DND-41 (cell line): ENCODE measurements at places on chromosomes 5 and 9.

DNA sequence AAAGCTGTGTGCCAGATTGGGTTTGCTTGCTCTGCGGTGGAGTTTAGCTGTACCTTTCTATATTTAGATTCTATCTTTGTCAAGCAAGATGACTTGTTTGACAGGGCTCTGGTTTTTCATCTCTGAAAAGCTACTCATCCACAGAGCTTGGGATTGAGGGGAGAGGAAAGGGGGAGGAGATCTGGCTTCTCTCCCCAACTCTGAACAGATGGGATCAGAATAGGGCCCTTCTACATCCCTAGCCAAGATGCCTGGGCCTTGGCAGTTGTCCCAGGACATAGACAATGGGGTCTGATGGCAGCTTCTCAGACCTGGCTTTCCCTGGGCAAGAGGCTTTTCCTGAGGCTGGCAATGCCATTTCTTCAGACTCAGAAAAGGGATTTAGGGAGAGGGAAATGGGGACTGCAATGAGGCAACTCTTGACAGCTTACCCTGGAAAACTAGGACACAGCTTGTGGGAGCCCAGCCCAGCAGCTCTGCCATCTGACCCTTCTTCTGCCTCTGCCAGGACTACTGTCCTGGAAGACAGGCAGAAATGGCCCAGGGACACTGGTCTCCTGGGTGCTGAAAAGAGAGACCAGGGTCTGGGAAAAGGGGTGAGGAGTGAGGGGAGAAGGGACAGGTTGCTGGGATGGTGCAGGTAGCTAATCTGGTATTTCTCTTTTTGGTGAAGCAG, 50.2 kb upstream of the ASTN2 start:
- no peaks in the 10 kb centered on the region for H3K36me3 ChIP-seq
- no peak for DNase-seq
- H3K27me3 ChIP-seq: no peaks in the 10 kb centered on the region
- no peak overlapping the region for H3K27ac ChIP-seq

DNA sequence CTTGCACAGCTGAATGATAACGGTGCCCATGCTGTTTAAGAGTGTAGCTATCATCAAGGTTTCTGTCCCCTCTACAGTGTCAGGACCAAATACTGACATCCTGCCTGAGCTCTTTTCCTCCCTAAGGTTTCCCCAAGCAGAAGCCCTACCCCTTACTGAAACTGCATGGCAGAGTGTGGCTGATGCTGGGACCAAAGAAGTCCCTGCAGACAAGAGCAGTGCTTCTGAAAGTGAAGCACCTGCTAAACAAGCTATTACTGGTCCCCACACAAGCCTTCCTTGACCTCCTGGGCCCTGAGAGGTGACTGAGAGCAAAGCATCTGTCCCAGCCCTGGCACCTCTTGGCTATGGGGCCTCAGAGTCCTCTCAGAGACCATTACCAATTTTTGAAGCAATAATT, 56.1 kb downstream of the CFAP90 start:
- no peaks in the 10 kb centered on the region for H3K36me3 ChIP-seq
- H3K4me1 ChIP-seq: no peaks in the 10 kb centered on the region
- no peak for DNase-seq

DNA sequence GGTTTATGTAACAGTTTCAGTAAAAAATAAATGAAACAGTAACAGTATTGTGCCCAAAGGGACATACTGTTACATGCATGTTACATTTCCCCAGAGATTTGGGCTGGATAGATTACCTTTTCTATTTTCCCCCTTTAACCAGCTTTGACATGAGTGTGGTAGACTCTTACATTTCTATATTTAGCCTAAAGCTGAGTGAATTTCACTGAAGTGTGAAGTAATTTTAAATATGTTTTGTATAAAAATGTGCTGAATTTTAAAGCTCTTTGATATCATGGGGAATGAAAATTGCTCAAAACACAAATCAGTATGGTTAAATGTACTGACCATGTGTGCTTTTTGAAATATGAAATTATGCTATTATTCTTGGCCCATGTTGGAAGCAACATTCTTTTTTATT, 122.3 kb upstream of the CDH10 start:
- no peaks in the 10 kb centered on the region for H3K4me1 ChIP-seq
- H3K27me3 ChIP-seq: no peaks in the 10 kb centered on the region
- H3K4me3 ChIP-seq: no peak overlapping the region
- DNase-seq: no peak
- no peak overlapping the region for H3K27ac ChIP-seq
- no peaks in the 10 kb centered on the region for H3K36me3 ChIP-seq

GRCh38 chr9:126806336-126806735, 1.5 kb downstream of the ZBTB43 start:
- H3K4me3 ChIP-seq: peak overlapping the region; percentile 92
- DNase-seq: no peak
- H3K27me3 ChIP-seq: no peaks in the 10 kb centered on the region
- H3K4me1 ChIP-seq: peaks cover 33% of the 10 kb centered on the region

DNA sequence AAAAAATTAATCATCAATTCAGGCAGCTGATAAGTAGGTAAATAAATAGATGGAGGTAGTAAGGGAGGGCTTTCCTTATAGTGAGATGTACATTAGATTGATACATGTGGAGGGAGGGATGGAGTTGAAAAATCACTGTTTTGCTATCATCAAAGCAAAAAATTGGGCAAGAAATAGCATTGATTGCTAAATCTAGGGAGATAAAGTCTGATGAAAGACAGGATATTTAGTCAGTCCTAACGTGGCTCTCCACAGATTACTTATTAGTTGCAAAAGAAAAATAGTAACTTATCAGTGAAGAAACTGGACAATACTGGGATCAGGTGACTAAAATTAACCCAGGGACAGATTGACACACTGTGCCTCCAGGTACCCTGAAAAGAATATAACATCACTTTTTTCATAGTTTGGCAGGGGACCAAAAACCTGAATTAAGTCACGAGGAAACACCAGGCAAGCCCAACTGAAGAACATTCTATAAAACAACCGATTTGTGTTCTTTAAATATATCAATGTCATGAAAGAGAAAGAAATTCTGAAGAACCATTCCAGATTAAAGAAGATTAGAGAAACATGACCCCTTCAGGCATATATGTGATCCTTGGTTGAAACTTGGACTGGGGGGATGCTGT, 27.1 kb upstream of the GOLPH3 start:
- no peaks in the 10 kb centered on the region for H3K27me3 ChIP-seq
- no peak for DNase-seq
- no peak overlapping the region for H3K4me3 ChIP-seq
- H3K36me3 ChIP-seq: no peaks in the 10 kb centered on the region
- H3K4me1 ChIP-seq: no peaks in the 10 kb centered on the region
- no peak overlapping the region for H3K27ac ChIP-seq

- DNase-seq: no peak
- H3K27me3 ChIP-seq: peaks cover 4% of the 10 kb centered on the region
- no peak overlapping the region for H3K4me3 ChIP-seq
- H3K4me1 ChIP-seq: no peaks in the 10 kb centered on the region
Observed at GRCh38 chr9:131019388-131020239, 10.6 kb downstream of the LAMC3 start.

- no peaks in the 10 kb centered on the region for H3K27me3 ChIP-seq
- H3K36me3 ChIP-seq: no peaks in the 10 kb centered on the region
- no peak overlapping the region for H3K4me3 ChIP-seq
Observed at GRCh38 chr9:78493166-78493742, 196.3 kb downstream of the PSAT1 start.

DNA sequence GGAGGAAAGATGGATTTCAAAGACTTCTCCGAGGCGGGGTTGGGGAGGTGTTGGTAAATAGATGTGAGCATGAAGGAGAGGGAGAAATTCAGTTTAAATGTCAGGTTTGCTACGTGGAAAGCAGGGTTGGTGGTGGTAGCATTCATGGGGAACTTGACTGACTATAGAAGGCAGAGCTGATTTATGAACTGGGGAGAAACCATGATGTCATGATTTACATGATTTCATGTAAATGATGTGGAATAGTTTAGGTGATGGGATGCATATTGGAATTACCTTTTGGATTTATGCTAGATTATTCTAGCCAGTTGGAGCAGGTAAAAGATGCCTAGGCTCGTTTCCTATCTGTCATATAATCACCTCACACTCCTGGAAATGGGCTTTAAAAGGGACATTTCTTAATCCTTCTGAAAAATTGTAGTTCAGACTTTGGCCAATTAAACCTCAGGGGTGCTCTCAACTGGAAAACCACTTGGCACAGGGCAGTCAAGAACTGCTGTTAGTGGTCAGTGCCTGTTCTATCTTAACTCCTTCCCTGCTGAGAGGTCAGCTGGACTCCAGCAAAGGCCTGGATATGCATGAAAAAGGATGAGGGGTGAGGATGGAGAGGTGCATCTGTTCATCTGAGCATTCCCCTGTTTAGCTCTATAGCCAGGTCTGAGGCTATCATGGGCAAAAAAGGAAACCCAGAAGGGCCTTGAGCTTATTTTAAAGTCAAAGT, 50.1 kb upstream of the BASP1 start:
- no peaks in the 10 kb centered on the region for H3K27me3 ChIP-seq
- no peaks in the 10 kb centered on the region for H3K36me3 ChIP-seq
- no peak overlapping the region for H3K27ac ChIP-seq
- no peak for DNase-seq

DNA sequence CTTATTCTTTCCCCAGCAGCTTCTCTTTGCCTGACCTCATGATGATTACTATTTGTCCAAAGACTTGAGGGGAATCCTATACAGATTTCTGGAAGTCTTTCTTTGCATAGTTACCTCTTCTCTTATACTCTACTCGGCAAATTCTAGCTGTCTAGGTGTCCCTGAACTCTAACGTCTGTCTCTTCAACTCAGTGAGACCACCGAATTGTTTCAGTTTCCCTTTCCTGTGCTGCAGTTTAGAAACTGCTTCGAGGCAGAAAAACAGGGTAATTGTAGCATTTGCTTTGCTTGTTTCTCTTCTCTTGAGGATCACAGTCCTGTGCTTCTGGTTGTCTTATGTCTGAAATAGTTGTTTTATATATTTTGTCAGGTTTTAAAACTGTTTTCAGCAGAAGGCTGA, 14.8 kb downstream of the LVRN start:
- no peaks in the 10 kb centered on the region for H3K36me3 ChIP-seq
- no peak overlapping the region for H3K4me3 ChIP-seq
- no peaks in the 10 kb centered on the region for H3K4me1 ChIP-seq
- peak; percentile 9 for DNase-seq
- H3K27me3 ChIP-seq: no peaks in the 10 kb centered on the region
- no peak overlapping the region for H3K27ac ChIP-seq

DNA sequence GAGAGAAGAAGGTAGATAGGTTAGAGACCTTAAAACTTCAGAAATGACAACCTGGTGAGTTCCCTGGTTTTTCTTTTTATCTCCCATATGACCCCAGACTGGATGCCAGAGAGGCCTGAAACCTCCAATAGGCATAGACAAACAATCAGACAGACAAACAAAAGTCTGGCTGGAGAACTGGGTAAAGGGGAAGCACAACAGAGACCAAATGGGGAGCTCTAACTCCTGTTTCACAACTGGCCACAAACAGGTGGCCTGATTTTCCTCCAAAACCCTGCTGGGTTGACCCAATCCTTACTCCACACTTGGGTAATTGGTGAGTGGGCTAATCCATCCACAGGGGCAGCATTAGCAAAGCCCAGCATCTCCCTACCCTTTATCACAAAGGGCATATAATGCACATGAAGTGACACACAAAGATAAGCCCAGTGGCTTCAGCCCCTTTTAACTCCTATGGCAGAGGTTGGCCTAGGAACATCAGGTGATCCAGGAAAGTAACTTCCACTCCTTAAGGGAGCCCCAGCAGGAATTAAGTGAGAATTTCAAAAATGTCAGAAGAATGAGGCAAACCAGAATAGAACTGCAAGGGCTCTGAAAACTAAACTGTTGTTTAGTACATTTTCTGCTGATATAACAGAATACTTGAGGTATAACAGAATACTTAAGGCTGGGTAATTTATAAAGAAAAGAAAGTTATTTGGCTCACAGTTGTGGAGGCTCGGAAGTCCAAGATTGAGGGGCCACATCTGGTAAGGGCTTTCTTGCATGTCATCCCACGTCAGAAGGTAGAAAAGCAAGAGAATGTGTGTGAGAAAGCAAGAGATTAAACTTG, 60.9 kb upstream of the ROR2 start:
- no peaks in the 10 kb centered on the region for H3K27me3 ChIP-seq
- H3K27ac ChIP-seq: no peak overlapping the region
- no peak overlapping the region for H3K4me3 ChIP-seq
- no peak for DNase-seq

DNA sequence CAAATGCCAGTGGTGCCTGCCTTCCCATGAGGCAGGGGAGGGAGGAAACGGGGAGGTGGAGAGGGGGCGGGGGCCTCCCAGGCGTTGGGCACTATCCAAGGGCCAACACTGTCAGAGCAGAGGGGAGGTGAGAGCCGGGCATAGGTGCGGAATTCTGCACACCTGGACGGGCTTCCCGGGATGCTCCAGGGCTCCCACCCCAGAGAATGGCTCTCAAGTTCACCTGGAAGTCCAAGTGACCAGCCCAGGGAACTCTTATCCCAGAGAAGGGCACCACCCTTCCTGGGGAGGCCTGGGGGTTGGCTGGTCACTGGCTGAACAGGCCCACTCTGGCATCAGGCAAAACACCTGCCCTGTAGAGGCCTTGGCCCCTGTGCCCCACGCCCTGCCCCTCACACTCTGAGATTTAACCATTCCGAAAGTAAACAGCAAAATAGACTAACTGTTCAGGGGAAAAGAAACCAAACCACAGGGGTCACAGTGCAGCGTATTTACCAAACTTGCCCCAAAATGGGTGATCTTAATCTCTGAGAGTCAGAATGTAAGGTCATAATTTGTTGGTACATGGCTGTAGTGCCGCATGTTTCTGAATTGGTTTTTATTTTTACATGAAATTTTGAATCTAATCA, 2.7 kb downstream of the CSF2 start:
- no peak overlapping the region for H3K4me3 ChIP-seq
- no peaks in the 10 kb centered on the region for H3K36me3 ChIP-seq
- H3K27me3 ChIP-seq: peaks cover 12% of the 10 kb centered on the region
- no peaks in the 10 kb centered on the region for H3K4me1 ChIP-seq
- no peak overlapping the region for H3K27ac ChIP-seq
- no peak for DNase-seq

GRCh38 chr5:173352366-173353349, 24.4 kb upstream of the STC2 start:
- no peak for DNase-seq
- no peak overlapping the region for H3K27ac ChIP-seq
- peaks cover 27% of the 10 kb centered on the region for H3K27me3 ChIP-seq
- H3K4me1 ChIP-seq: no peaks in the 10 kb centered on the region
- H3K4me3 ChIP-seq: no peak overlapping the region

- DNase-seq: no peak
- no peaks in the 10 kb centered on the region for H3K4me1 ChIP-seq
- H3K27ac ChIP-seq: no peak overlapping the region
Observed at GRCh38 chr5:92758552-92758951, 822.5 kb downstream of the NR2F1-AS1 start.

- H3K27ac ChIP-seq: no peak overlapping the region
- no peak overlapping the region for H3K4me3 ChIP-seq
- DNase-seq: no peak
- H3K36me3 ChIP-seq: no peaks in the 10 kb centered on the region
- H3K27me3 ChIP-seq: no peaks in the 10 kb centered on the region
- no peaks in the 10 kb centered on the region for H3K4me1 ChIP-seq
Observed at GRCh38 chr5:133902511-133903118, 65.8 kb downstream of the C5orf15 start.
